ENCODE measurements at places on chromosomes 4 and X.

- no peak for DNase-seq
Measured at GRCh38 chr4:124980276-124980752, 267.8 kb upstream of the ANKRD50 start.

GRCh38 chrX:10072786-10073568 lies 83.8 kb upstream of the CLCN4 start:
- DNase-seq: no peak

- DNase-seq: no peak
Measured at GRCh38 chrX:129472116-129472515, 51.2 kb downstream of the SMARCA1 start.

DNA sequence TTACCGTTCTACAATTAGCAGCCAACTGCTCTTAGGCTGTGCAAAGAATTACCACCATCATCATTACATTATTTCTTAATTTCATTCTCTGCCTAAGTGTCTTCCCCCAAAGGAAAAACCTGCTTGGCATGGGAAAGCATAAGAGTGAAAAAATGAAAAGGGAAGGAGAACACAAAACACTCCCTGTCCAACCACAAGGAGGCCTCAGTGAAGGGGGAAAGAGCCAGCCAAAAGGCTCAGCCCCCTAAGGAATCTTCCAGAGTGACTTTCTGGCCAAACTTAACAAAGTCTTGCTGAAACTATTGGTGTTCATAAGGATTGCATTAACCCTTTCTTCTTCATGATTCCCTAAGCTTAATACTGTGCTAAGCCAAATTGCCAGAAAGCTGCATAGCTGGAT lies 287.4 kb downstream of the SMARCA1 start:
- DNase-seq: no peak

GRCh38 chrX:55007656-55008055 lies 7.5 kb downstream of the APEX2 start:
- no peak for DNase-seq

GRCh38 chr4:37765741-37766140 lies 60.7 kb upstream of the PGM2 start:
- no peak for DNase-seq

GRCh38 chr4:36716874-36717273 lies 435.5 kb downstream of the DTHD1 start:
- no peak for DNase-seq

- DNase-seq: no peak
Measured at GRCh38 chr4:87500092-87500462, 29.1 kb downstream of the SPARCL1 start.

All from CD4-positive, alpha-beta T cell (primary cell).